Neural progenitor cell (in vitro differentiated cells): ENCODE measurements at places on chromosomes 6 and 20.

DNA sequence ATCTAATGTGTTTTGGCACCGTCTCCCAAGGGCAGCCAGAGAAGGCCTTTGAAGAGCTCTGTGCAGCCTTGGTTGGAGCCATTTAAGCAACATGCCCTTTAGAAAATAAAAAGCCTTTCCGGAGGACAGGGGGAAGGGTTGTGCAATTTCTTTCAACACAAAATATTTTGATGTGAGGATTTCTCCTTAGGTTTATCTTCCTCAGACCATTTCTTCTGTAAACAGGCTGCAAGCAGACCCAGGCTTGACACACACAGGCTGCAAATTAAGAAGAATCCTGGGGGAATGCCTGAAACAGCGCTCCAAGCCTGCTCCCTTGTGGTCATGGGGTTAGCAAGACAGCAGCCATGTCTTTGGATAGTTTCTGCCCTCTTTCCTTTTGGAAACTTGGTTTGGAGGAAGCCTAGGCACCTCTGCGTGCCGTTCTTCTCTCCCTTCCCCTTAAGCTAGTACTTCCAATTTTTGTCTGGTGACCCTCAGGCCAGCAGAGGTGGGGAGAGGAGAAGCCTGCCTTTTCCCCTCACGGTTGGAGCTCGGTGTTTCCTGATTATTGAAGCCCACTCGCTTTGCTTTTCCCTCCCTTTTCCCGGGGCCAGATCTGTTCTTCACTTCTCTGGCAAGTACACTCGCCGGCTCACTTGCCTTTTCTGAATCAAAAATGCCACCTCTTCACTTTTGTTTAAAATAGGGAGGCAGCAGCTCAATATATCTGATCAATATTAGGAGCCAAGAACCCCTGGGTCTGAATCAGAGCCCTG is 39.6 kb upstream of the NOX3 start:
- DNase-seq: peak; percentile 76

DNA sequence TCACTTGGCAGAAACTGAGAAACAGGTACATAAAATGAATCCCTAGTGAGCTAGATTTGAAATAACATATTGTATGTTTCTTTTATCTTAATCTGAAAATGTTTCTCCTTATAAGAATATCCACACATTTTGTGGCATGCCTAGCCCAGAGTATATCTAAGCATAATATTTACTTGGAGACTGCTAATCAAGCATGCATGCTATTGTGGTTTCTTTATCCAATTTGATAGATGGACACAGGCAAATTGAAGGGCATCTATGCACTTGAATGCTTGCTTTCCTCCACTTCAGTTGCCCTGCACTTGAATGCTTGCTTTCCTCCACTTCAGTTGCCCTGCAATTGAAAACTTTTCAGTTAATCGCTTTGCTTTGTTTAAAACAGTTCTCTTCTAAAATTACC is 729.8 kb downstream of the TBC1D32 start:
- DNase-seq: no peak

GRCh38 chr6:96394727-96395126 is 126.9 kb upstream of the UFL1 start:
- DNase-seq: peak; percentile 29

GRCh38 chr6:125503181-125503580 is 201.4 kb upstream of the HDDC2 start:
- DNase-seq: no peak

- DNase-seq: no peak
Measured at GRCh38 chr6:168128006-168128630, 49.1 kb upstream of the FRMD1 start.

GRCh38 chr6:22334778-22335177 is 37.9 kb upstream of the PRL start:
- no peak for DNase-seq

DNA sequence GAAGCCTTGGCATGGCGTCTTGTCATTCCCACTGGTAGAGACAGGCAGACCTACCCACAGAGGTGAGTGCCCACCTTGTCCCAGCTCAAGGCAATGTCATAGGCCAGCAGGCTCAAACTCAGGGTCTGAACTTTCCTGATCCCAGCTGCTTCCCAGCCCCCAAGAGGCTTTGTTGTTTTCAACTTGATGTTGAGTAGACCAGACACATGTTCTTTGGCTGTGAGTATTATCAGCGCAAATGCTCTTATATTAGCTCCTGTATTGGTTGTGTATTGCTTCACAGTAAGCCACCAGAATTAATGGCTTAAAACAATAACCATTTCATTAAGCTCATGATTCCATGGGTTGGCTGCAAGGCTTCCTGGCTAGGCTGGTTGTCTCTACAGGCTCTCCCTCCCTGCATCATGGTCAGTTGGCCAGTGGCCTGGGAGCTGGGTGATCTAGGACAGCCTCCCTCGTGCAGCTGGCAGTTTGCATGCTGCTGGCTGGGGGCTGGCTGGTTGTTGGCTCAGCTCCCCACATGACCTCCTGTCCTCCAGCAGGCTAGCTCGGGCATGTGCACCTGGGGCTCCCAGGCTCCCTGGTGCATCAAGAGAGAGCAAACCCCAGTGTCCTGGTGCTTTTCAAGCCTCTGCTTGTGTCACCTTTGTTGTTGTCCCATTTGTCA is 21.6 kb downstream of the TOX2 start:
- no peak for DNase-seq

DNA sequence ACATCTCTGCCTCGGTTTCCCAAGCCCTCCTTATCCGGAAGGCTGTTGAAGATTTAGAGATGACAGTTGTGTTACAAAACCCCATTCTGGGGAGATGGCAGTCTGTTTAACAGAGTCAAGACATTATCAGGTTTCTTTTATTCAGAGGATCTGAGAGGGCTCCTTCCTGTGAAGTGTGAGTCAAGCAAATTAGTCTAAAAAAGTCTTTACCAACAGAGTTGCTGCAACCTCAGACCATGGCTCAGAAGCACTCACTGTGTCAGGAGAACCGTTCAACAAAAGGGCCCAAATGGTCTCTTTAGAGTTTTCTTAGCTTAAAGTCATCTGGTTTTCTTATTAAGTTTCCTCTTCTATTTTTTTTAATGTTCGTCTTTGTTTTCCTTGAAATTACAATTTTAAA is 717.8 kb downstream of the EPM2A start:
- DNase-seq: no peak

- DNase-seq: no peak
Measured at GRCh38 chr6:136087986-136088385, 162.1 kb downstream of the MTFR2 start.

- no peak for DNase-seq
Measured at GRCh38 chr6:13446381-13446780, 41.0 kb downstream of the GFOD1 start.

- no peak for DNase-seq
Measured at GRCh38 chr6:166251655-166252054, 56.5 kb downstream of the PRR18 start.

DNA sequence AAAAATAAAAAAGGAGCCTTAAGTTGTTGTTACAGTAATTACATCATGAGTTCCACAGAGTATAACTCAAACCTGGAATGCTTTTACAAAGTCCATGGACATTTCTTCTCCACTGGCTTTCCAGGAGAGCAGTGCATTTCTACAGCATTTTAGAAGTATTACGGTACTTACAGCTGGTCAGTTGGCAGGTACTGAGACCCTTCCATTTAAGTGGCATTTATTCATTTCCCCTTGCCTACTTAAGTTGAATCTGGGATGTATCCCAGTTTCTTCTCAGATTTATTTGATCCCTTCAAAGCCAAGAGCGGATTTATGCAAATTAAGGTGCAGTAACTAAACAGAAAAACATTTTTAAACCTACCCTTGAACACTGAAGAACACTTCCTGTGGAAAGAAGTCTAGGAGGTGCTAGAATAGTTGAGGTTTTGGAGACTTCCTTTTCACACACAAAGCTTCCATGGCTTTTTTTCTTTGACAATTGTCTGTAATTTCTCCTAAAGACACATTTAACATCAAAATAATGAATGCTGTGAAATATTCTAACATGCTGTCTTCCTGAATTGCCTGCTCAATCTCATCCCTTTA is 3.4 kb downstream of the PRDM13 start:
- no peak for DNase-seq

DNA sequence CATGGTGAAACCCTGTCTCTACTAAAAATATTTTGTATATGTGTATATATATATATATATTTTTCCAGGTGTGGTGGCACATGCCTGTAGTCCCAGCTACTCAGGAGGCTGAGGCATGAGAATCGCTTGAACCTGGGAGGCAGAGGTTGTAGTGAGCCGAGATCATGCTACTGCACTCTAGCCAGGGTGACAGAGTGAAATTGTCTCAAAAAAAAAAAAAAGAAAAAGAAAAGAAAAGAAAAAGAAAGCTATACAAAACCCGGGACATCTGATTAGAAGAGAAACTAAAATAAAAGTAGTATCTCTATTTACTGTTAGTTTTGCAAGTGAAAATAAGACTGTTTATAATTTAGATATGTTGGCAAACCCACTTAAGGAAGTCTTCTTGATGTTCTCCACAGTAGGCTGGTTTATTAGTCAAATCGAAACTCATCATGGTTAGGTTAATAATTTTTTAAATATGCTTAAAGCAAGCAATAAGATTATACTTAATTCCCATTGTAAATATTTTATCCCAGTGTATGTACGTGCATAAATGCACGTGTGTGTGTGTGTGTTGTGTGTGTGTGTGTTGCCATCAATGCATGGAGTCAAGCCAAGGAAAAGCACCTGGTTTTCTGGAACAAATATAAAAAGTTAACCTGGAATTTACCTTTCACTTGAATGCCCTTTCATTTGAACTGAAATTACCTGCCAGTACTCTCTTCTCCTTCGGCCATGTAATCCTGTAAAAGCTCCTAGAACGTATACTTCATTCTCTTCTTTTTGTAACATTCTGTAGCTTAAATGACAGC is 7.1 kb downstream of the VNN2 start:
- DNase-seq: no peak

- DNase-seq: no peak
Measured at GRCh38 chr6:148625609-148626008, 121.2 kb upstream of the UST start.

DNA sequence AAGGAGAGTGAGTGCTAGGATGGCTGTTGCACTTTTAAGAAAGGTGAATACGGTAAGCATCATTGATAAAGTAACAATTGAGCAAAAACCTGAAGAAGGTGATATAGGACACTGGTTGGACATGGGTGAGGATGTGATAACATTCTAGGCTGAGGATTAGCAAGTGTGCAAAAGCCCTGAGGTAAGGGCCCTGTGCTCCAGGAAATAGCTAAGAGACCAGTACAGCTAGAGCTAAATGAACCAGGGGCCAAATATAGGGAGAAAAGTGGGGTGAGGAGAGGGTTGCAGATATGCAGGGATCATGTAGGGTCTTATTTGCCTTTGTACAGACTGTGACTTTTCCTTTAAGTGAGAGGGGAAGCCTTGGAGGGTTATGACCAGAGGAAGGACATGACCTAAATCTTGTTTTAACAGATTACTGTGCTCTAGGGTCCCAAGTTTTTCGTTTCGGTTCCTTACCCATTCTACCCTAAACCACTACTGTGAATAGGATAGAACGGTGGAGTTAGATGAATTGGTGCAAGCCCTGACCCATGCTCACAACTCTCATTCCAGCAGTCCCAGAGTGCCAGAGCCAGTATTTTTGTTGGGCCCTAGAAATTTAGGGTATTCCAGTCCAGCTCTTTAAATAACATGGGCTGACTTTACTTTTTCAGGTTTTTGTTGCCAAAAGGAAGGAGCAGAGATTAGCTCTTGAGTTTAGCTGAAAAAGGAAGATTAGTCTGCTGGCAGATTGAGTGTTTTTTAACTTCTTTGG is 10.7 kb downstream of the MAPK14 start:
- DNase-seq: no peak

- no peak for DNase-seq
Measured at GRCh38 chr20:13223736-13224520, 2.9 kb downstream of the ISM1 start.

DNA sequence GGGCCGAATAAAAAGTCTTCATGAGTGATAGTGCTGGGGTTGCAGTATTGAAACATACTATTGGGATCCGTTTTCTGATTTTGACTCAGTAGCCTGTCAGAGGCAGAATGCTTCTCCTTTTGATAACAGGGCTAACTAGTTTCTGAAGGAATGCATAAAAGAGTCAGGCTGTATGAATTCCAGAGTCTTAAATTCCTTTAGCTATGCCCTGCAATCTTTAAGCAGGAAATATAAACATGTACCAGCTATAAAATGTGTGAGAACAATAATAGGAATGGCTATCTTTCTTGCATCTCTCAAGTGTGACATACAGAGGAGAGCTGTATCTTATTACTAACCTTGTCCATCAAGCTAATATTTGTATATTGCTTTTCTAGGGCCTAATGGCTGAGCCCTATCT is 917.1 kb downstream of the KIF16B start:
- DNase-seq: no peak

GRCh38 chr20:34956041-34956458 is 382 bp downstream of the MYH7B start:
- DNase-seq: no peak

DNA sequence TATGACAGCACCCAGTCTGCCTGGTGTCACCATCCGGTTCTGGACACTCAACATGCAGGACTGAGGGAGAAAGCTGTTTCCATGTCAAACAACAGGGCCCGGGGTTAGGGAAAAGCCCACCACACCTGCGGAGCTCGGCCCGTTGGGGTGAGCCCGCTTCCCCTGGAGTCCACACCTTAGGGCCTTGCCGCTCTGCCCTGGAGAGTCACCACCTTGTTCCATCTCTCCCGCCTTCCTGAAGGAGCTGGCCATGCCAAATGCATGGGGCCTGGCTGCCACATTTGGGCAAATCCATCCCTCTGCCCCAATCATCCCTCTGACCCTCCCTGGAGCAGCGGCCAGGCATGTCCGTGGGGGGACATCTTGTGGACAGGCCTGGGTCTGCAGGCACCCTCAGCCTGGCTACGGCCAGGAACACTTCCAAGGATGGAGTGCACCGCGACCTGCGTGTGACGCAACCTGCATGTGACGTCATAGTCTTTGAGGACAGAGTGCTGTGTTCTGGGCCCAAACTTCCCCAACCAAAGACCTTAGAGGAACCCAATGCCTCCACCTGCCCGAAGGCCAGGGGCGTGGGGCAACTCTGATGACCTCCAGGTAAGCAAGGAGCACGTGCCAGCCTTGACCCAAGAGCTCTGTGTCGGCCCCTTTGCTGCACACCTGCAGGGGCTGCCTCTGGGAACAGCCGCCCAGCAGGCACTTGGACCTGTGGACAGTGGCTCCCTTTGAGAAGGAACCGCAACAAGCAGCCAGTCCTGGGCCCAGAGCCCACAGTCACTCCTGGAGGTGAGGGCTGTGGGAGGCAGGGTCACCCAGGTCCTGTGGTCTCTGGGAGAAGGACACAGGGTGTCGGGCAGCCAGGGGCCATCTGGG is 1.7 kb downstream of the CABLES2 start:
- DNase-seq: peak; percentile 83

DNA sequence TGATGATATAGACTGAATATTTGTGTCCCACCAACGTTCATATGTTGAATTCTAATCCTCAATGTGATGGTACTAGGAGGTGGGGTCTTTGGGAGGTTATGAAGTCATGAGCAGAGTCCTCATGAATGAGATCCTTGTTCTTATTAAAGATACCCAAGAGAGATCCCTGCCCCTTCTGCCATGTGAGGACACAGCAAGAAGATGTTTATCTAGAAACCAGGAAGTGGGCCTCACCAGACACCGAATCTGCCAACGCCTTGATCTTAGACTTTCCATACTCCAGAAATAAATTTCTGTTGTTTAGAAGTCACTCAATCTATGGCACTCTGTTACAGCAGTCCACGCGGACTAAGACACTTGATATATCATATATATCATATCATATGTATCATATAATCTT is 67.7 kb upstream of the GCM1 start:
- no peak for DNase-seq
